NCI-H345 (cell line): ENCODE measurements at places on chromosomes 7 and 10.

DNA sequence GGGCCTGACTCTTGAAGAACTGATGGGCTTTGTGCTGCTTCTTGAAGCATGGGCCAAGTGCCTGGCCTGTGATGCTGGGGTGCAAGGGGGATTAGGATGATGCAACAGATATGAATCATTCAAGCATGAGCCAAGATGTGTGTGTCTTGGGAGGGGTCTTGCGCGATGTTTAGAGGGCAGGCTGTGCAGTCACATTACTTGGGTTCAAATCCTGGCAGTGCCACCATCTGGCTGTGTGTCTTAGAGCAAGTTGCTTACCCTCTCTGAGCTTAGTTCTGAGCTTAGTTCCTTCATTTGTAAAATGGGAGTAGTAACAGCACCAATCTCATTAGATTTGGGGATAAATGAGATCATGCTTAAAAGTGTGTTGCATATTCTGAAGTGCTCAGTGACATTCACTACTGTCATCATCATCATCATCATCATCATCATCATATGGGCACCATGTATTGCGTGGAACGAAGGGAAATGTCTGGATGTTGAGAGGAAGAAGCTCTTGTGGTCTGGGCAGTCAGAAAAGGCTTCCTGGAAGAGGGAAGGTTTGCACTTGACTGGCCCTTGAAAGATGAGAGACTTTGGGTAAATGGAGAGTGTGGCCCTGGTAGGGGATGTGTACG is 9.3 kb downstream of the UNC5B start:
- DNase-seq, result no peak

- DNase-seq, result no peak
Observed at GRCh38 chr7:27697861-27698430, 35.3 kb upstream of the HIBADH start.

DNA sequence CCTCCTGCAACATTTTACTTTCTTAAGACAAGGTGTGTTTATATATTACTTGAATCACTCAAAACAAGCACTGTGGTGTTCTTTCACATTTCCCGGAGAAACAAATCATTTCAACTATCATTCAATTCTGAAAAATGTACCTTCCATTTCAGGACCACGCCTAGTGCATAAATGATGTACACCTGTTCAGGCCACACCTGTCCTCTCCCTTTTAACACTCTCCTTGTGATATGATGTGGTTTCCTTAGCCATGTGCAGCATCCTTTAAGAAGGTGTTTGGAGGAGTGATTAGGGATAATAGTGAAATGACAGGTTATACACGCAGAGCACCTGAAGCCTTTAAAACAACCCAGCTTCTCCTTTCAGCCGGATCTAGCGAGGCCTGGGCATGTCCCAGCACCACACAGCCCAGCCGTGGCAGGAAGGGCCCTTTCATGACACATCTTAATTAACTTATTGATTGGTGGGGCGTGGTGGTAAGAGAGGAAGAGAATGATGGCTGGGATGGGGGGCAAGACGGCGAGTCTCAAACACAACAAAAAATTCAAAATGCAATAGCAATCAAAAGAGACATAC is 26.9 kb downstream of the ABLIM1 start:
- no peak for DNase-seq

GRCh38 chr7:118245267-118246040 is 20.9 kb downstream of the ANKRD7 start:
- DNase-seq, result no peak

- no peak for DNase-seq
Observed at GRCh38 chr7:36871863-36872262, 147.6 kb upstream of the AOAH start.

GRCh38 chr7:45092100-45092930 is 3.5 kb upstream of the NACAD start:
- no peak for DNase-seq

DNA sequence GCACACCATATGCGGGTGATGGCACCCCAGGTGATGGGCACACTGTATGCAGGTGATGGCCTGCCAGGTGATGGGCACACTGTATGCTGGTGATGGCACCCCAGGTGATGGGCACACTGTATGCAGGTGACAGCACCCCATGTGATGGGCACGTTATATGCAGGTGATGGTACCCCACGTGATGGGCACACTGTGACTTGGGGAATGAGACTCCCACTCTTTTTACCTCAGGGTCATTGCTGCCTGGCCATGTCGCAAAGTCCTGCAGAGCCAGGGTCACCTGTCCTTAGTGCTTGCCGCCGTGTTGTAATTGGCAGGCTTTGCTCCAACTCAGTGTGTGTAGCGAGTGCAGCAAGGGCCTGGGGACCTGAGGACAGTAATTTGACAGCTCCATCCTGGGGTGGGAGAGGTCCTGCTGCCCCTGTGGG is 7.6 kb upstream of the CCDC201 start:
- DNase-seq, result no peak

DNA sequence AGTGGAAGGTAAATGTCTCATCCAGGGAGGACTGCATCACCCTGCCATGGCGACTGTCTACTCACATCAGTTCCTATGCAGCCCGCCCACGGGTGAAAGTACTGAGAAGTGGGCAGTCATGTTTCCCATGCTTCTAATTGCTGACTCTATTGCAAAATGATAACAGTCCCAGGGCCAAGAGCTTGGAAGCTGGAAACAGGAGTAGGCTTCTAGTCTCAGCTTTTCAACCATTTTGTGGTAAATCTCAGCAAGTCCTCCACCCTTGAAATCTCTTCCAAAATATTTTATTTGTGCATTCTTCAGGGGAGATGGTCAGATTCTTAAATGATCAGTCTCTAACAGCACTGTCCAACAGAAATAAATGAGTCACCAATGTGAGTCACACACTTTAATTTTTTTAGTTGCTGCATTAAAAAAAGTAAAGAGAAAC is 48.1 kb upstream of the TARP start:
- DNase-seq, result no peak

DNA sequence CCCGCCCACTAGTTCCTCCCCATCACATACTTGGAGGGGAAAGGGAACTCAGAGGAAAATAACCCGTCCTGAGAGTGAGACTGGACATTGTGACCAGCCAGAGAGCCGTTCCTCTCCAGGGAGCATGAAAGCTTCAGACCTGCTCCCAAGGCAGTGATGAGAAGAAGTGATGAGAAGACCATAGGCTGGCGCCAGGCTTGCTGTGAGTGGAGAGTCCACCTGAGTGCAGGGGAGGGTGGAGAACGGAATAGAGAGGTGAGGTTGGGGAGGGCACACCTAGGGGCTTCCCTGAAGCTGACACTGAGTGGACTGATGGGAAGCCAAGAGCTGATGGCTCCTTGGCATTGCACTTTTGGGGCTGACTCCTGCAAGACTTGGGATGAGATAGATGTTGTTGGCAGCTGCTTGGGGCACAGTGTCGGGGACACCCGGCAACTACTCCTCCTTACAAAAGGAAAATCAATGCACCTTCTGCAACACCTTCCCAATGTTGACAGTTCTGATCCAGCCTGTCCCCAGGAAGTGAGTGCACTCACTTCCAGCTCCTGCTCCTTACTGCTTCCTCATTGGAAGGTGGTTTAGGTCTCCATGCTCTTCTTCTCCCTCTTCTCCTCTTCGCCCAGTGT is 79.4 kb downstream of the EMX2 start:
- DNase-seq, result no peak
